ENCODE measurements at places on chromosomes 13 and 19.

DNA sequence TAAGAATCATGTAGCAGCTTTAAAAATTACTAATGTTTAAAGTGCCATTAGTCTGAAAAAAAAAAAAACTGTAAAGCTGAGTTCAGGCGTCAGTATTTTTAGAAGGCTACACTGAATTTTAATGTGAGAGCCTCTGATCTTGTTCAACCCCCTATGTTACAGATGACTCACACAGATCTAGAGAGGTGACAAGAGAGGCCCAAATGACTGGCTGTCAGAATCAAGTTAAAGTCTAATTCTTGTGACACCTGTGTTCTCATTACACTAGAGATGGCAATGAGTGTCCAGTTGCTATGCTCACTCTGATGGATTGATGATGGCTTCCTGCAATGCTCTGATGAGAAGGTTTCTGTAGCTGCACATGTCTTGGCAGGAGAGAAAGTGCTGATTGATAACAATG, 203.5 kb upstream of the OBI1 start:
- DNase-seq, result no peak

GRCh38 chr19:47839913-47840312, 18.2 kb downstream of the CRX start:
- no peak for DNase-seq

GRCh38 chr19:50315773-50316448, 13.3 kb downstream of the KCNC3 start:
- no peak for DNase-seq

DNA sequence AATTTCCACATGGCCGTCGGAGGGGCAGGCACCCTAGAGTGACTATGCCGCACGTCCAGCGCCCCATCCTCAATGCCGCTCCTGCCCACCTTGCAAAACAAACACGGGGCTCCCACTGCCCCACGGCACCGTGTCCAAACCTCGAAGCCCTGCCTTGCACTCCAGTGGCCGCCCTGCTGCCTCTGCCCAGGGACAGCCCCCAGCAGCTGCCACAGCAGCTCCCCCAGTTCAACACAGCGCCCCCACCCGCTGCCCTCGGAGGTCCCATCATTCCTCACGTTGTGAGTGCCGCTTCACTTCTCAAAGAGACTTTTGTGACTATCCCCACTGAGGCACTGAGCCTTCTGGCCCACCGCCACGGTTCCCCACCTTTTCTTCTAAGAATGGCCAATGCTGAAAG, 22.3 kb upstream of the TMEM160 start:
- DNase-seq, result no peak

DNA sequence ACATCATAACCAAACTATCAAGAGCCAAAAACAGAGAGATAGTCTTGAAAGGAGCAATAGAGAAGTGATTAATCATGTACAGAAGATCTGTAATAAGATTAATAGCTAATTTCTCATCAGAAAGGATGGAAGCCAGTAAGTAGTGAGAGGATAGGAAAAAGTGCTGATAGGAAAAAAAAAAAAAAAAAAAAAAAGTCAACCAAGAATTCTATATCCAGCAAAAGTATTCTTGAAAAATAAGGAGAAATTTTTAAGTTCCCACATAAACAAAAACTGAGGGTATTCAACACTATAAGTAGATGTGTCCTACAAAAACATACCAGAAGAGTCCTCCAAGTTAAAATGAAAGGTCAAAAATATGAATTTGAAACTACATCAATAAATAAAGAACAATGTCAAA, 218.7 kb upstream of the GPC6 start:
- no peak for DNase-seq

DNA sequence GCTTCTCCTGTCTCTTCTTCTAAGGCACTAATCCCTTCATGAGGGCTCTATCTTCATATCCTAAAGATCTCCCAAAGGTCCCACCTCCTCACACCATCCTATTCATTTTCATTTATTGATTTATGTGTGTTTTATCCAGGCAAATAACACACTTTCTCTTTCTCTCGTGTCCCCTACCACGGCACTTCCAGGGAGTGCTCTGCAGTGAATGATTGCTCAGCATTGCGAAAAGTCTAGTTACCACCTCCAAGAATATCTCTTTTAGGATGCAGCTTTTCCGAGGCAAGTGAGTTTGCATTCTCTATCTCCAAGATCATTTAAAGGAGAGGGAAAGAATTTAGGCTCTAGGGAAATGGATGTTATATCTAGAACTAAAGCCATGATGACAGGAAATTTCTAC, 101.7 kb downstream of the MIPEP start:
- no peak for DNase-seq

DNA sequence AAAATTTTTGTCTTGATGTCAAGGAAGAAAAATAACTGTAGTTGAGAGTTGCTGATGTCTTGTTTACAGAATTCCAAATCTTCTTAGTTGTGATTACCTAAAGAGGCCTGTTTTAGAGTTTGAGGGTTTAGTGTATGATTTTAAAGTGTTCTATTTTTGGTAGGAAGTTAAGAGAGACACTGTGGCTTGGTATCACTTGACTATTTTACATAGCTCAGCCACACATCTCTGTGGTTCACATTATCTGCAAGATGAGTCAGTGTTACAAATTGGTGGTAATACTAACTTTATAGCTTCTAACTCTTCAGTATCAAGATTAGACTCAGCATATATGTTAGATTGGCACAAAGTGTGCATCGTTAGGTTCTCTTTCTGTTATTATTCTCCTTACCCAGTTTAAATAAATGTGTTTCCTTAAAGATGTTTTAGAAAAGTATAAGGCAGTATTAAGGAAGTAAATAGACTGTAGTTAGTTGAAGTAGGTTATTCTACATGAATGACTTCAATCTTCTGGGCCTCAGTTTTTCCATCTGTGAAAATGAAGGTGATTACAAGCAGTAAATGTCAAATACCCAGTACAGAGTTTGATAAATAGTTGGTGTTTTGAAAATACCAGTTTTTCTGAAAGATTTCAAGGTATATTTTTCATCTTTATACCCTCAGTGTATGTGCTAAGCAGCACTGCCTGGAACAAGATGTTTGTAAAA, 33.4 kb downstream of the COG6 start:
- DNase-seq, result peak; percentile 54

DNA sequence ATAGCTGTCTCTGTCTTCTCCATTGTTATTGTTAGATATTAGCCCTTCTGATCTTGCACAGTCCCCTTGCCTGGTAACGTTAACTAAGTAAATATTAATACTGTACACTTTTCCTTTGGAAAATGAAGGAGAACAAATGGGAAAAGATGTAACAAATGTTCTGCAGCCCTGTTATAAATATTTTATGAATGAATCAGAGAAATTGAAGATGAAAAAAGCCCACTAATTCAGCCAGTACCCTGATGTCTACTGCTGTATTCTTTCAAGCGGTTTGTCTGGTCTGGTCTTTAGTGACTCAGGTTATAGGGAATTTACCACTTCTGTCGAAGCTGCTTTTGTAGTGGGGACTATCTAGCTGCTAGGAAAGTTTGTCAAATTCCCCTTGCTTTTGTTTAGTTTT, 121.0 kb downstream of the COG6 start:
- DNase-seq, result peak; percentile 88

GRCh38 chr13:90757127-90757680, 590.3 kb upstream of the MIR17HG start:
- DNase-seq, result no peak

DNA sequence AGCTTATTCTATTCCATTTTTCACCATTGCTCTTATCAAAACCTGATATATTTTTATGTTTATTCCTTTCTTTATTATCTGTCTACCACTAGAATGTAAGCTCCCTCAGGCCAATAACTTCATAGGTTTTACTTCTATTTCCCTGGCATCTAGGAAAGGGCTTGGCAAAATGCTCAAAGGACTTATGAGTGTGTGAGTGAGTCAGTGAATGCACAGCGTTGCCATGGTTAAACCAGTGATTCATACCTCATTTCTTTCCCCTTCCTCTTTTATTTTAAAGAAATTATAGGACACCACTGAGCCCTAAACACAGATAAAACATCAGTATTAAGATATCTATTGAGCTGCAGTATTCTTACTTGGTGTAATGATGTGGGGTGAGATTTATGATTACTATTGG, 162.1 kb downstream of the GPC6 start:
- DNase-seq, result peak; percentile 86

DNA sequence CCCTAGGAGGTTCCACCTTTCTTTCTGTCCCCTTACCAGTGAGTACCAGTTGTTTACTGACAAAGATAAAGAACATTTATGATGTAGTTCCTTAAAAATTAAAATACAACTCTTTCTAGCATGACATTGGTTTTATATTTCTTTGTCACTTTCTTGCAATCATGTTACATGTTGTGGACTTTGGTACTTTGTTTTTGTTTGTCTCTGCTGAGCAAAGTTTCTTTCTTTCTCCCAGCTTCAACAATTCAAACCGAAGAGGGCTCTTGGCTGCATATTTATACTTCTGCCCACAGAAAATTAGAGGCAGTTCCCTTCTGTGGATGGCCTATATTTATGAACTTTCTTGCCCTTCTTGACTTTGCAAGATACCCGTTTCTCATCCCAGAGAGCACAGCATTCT, 201.2 kb downstream of the MTUS2 start:
- no peak for DNase-seq

DNA sequence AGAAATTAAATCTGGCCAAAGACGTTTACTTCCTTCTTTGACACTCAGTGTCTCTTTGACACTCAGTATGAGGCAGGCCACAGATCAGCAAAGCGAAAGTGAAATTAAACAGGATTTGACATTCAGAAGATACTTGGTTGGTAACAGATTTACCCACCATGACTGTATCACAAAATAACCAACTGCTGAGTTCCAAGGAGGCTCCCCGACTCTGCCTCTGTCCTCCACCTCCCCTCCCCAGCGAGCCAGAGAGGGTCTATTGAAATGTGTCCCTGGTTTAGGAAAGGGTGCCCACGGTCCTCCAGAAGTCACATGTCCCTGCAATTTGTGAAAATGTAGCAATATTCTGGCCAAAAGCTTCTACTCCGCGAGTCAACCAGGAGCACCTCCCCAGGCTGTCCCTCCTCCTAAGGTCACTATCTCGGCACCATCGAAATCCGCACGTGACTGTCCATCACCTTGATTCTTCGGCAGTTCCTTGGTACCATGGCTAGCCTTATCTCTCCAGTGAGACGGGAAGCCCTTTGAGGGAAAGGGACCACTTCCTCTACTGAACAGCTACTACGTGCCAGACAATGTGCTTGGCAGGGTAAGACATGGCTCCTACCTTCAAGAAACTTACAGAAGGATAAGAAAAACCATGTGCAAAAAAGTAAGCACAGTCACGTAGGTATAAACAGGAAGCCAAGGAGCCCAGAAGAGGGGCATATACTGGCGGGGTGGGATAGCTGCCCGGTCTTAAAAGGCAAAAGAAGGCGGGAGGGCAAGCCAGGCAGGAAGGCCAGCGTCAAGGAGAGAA, 1.5 kb downstream of the N4BP2L1 start:
- no peak for DNase-seq

DNA sequence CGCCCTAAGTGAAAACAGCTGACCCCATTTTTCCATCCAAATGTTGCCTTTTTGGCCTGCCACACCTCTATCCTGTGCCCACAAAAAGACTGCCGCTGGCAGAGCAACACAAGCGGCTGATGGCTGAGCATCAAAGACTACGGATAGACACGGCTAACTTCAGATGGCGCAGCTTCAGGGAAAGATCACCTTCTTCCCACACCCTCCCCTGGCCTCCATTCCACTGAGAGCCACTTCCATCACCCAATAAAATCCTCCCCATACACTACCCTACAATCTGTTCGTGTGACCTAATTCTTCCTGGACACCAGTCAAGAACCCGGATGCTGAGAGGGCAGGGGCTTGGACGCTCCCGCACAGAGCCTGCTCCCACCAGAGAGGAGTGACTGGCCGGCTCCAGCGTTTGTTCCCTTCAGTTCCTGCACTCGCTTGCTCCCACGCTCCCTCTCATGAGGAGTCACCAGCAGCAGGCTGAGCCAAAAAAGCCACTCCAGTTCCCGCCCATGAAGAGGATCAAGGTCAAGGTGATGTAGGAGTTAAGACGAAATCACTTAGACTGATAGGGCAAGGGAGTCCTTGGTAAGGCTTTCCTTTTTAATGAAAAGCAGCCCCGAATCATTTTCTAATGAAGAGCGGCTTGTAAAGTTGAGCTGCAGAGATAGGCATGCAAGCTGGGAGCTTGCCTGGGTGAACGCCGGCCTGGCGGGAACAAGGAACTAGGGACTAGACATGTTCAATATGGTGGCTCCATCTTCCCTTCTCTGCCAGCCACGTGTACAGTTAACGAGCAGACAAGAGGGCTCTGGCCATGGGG, 35.7 kb downstream of the TSKS start:
- DNase-seq, result peak; percentile 55

- peak; percentile 91 for DNase-seq
Measured at GRCh38 chr13:79457948-79458347, 23.0 kb upstream of the NDFIP2 start.

GRCh38 chr19:3047496-3048189, 14.7 kb downstream of the TLE5 start:
- DNase-seq, result peak; percentile 63

DNA sequence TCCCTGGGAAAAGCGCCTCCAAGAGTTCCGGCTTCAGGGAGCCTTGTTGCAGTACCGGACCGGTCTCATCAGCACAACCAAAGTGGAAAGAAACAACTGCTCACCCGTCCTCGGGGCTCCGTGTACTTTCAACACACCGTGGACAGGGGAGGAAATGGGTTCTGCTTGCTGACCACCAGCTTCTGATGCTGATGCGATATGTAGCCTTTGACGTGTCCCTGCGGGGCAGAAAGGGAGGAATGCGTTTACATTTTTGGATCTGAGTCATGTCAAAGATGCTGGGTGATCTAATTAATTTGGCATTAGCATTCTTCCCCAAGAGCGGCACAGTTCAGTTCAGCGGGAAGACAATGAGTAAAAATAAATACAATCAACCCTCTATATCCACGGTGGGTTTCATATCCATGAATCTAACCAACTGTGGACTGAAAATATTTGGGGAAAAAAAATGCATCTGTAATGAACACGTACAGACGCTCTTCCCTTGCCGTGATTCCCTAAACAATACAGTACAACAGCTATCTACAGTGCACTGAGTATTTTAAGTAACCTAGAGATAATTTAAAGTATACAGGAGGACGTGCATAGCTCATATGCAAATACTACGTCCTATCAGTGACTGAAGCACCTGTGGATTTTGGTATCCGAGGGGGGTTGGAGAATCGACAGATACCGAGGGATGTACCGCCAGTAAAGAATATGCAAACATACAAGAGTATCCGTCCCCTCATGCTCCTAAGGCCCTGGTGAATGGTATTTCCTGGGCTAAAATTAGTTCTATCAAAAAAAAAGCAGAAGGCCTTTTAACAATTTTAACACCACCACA, 19.8 kb downstream of the PROZ start:
- DNase-seq, result peak; percentile 99

DNA sequence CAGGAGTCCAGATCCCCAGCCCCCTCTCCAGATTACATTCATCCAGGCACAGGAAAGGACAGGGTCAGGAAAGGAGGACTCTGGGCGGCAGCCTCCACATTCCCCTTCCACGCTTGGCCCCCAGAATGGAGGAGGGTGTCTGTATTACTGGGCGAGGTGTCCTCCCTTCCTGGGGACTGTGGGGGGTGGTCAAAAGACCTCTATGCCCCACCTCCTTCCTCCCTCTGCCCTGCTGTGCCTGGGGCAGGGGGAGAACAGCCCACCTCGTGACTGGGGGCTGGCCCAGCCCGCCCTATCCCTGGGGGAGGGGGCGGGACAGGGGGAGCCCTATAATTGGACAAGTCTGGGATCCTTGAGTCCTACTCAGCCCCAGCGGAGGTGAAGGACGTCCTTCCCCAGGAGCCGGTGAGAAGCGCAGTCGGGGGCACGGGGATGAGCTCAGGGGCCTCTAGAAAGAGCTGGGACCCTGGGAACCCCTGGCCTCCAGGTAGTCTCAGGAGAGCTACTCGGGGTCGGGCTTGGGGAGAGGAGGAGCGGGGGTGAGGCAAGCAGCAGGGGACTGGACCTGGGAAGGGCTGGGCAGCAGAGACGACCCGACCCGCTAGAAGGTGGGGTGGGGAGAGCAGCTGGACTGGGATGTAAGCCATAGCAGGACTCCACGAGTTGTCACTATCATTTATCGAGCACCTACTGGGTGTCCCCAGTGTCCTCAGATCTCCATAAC, at the start of gene APOE:
TSS of gene APOE (plus strand) at position 360 of the 724 bp plus-strand sequence. CDS start 829 bp downstream, outside the sequence.
- no peak for DNase-seq
